ENCODE measurements at places on chromosomes 11 and 22.

DNA sequence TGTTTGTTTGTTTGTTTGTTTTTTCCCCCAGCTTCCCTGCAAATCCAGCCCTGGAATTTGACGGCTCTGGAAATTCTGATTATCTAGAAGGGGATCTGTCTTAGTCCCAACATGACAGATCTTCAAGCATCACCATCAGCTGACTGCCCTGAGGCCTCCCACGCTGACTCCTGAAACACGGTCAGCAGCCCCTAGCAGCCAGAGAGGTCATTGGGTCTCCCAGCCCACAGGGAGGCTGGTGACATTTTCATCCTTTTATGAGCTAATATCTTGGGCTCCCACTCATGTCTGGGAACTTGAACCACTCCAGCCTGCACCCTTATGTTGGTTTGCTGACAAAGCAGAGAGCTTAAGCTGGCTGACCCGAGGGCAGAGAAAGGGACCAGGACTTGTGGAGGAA, 66.0 kb upstream of the TIMP3 start:
- DNase-seq, result no peak

- DNase-seq, result no peak
These were observed 10.0 kb downstream of the IL2RB start for GRCh38 chr22:37139762-37140161.

- no peak for DNase-seq
These were observed 276.1 kb downstream of the SBF2 start for GRCh38 chr11:10017911-10018310.

DNA sequence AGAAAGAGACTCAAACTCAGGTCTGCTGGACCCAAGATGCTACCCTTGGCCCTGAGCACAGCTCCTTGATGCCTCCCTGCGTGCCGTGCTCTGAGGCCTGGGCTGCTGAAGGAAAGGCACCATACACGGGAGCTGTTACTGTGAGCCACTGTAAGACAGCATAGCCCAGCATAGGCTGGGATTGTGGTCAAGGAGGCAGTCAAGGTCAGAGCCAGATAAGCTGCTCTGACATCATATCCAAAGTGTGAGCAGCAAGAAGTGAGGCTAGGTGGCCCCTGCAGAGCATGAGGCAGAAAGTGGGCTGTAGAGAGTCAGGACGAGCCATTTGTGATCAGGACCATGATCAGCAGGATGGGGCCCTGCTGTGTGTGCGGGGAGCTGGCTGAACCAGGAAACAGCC, 7.7 kb downstream of the SLC22A8 start:
- DNase-seq, result no peak

DNA sequence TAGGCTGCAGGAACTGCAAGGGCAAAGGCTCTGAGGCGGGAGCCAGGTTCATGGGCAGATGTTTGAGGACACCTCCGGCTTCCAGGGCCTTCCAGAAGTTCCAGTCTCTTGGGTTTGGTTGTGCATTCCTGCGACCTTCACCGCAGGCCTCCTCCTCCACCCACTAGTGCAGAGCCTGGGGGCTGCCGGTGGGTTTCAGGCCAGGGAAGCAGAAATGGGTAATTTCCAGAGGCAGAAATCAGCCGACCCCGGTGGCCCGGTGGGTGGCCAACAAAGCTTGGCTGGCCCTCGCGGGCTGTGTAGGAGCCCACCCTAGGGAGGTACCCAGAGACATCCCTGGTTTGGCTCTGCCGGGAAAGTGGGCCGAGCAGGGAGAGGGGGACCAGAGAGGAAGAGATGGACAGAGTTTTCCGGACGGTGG, 417 bp upstream of the PHETA2 start:
- DNase-seq, result no peak

DNA sequence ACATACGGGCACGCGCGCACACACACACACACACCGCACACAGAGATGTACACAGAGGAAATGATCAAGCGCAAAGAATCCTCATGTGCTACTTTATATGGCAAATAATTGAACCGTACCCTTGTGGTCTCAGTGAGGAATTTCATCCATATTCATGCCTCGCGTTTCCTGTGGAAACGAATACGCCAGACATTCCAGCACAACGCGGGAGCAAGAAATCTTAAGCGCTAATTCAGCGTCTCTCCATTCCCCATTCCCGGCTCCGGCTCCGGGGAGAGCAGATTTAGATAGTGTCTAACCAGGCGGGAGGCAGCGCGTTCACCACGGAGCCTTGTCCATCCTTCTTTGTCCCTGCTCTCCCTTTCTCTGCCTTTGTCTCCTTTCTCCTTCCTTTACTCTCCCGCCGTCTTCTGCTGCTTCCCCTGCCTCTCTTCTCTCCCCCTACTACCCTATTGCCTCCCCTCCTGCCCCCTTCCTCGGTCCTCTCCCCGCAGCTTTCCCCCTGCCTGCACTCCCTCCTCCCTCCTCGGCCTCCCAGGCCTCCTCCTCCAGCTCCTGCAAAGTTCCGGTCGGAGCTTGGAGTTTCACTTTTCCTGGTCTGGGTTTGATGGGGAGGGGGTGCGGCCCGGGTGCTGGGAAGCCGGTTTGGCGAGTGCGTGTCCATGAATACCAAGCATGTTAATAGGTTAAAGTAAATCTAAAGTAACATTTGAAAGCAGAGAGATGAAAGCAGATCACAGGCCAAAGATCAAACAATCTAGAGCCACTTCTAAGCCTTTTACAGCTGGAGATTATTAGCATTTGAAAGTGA, 579.3 kb downstream of the BUD13 start:
- DNase-seq, result no peak

Measured in central memory CD4-positive, alpha-beta T cell (primary cell).